Effector CD8-positive, alpha-beta T cell (primary cell): ENCODE measurements at places on chromosomes 12 and 14.

DNA sequence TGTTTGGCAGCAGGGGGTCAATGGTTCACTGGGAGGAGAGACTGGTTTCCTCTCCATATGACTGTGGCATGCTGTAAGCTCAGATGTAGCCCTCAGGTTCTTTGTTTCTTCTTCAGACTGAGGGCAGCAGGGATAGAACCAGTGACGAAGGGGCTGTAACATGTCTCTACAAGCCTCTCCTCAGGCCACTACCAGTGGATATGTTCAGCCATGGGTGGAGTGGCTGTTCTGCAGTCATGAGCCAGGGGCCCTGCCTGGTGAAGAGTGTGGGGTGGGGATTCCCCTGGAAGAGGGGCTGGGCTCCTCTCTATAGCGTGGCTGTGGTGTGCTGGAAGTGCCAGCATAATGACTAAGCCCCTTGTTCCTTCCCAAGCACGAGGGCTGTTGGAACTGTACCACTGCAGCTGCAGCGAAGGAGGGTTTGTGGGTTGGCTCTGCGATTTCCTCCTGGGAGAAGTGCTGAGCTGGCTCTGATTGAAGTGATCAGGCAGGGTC is 55.8 kb downstream of the CMAS start:
- DNase-seq, result no peak

GRCh38 chr12:89697296-89697695 is 11.3 kb downstream of the ATP2B1 start:
- no peak for DNase-seq

- DNase-seq, result no peak
These were observed 52.9 kb downstream of the SETD3 start for GRCh38 chr14:99427632-99428300.

- DNase-seq, result no peak
These were observed 4.1 kb upstream of the RHOJ start for GRCh38 chr14:63200035-63200740.

- DNase-seq, result no peak
These were observed 60.4 kb upstream of the FAR2 start for GRCh38 chr12:29088611-29089219.

GRCh38 chr14:47194055-47194454 is 481.4 kb downstream of the MDGA2 start:
- no peak for DNase-seq
